ENCODE measurements at places on chromosomes 7 and 10. TPM values are rescaled to one million over a fixed set of nuclear protein-coding genes. Genes with fewer than 3 reads are reported as not detected.
A peak's percentile ranks its signal among the peaks of the same experiment; 100 is the strongest.

DNA sequence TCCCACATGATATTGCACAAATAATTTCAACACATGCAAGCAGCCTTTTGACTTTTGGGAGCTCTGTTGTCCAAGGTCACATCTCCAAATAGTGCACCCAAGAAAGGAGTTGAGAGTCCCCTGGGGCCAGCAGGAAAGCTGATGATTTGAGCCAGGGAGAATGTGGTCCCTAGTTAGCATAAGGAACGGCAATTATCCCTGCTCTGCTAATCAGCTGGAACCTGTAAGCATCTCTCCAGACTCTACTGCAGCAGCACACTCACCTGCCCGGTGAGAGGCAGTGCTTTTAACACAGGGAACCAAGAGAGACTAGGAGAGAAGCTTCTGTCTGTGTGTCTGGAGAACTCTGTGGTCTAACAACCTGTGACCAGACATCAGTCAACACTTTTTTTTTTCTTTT, 17.0 kb downstream of the TRPV5 start:
- H3K27ac ChIP-seq, result no peak overlapping the region
- no peak overlapping the region for H3K4me3 ChIP-seq
- no peaks in the 10 kb centered on the region for H3K4me1 ChIP-seq
- DNase-seq, result no peak
- H3K27me3 ChIP-seq, result no peaks in the 10 kb centered on the region

- peaks cover 8% of the 10 kb centered on the region for H3K36me3 ChIP-seq
- H3K27ac ChIP-seq, result no peak overlapping the region
- no peaks in the 10 kb centered on the region for H3K27me3 ChIP-seq
- no peak overlapping the region for H3K4me3 ChIP-seq
- no peak for DNase-seq
Measured at GRCh38 chr10:58724781-58725180, 212.1 kb downstream of the BICC1 start.

- DNase-seq, result peak; percentile 8
- no peak overlapping the region for H3K4me3 ChIP-seq
- H3K4me1 ChIP-seq, result no peaks in the 10 kb centered on the region
- H3K36me3 ChIP-seq, result no peaks in the 10 kb centered on the region
Measured at GRCh38 chr10:53601260-53601875, 828.8 kb upstream of the MBL2 start.

The KIAA1217 gene
- total RNA-seq, result 51.0 TPM

The AKR1D1 gene
- under 0.01 TPM for total RNA-seq

The DEPP1 gene
- total RNA-seq, result 87.6 TPM
